ENCODE measurements at places on chromosomes 12 and 14.

- no peak for DNase-seq
Observed at GRCh38 chr14:36672095-36672494, 10.4 kb downstream of the PAX9 start.

GRCh38 chr12:106942775-106943174 lies 12.9 kb upstream of the TMEM263 start:
- no peak for DNase-seq

- DNase-seq, result no peak
Observed at GRCh38 chr14:76089575-76089974, 62.1 kb upstream of the GPATCH2L start.

DNA sequence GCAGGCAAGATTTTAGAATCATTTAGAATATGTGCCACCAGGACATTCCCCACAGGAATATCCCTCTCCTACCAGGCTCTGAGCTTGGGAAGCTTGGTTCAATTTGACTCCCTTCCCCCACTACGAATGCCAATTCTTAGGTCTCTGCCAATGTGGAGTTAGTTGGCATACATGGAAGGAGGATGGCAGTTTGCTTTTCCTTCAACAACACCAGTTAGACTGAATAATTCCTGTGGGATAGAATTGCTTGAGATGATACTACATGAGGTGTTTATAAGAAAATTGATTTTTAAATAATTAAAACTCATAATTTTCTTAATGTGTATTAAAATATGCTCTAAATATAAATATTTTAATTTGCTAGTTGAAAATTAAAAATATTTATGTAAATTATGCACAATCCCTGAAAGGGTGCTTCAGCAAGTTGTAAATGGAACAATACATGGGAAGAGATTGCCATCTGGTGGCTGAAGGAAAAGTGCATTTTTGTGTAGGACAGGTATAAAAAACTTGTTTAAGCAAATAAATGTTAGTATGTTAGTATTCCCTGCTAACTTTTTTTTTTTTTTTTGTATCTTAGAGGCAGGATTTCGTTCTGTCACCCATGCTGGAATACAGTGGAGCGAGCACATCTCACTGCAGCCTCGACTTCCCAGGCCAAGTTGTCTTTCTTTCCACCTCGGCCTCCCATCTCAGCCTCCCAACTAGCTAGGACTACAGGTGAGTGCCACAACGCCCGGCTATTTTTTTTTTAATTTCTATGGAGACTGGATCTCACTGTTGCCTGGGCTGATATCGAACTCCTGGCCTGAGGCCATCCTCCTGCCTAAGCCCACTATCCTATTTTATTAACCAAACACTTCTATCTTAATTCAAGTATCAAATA lies 25.8 kb upstream of the STRAP start:
- peak; percentile 73 for DNase-seq

- DNase-seq, result no peak
Observed at GRCh38 chr14:81591266-81591665, 57.6 kb upstream of the SEL1L start.

DNA sequence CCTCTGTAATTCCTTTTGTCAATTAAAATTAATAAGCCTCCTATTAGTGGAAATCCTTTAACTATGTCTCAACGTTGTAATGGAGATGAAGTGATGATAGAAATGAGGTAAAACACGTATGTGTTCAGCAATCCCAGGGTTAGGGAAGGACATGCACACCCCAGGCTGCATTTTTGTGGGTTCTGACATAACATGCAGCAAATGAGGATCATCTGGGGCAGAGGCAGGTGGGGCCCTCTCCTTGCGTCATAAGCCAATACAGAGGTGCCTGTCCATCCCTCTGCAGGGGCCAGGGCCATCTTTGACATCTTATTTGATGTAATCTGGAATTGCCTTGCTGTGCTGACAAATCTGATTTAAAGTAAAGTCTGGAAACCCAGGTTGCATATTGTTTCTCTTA lies 73.2 kb downstream of the MYRFL start:
- no peak for DNase-seq

DNA sequence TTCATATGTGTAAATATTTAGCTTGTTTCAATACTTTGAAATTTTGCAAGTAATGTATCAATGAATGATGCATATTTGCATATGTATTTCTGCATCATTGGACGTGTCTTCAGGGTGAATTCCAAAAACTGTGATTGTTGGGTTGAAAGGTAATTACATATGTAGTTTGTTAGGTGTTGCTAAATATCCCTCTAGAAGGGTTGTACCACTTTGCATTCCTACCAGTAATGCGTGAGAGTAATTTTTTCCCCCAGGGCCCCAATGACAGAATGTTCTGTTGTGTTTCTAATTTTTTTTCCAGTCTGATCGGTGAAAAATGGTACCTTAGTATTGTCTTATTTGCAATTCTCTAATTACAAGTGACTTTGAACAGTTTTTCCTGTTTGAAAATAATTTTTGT lies 408.9 kb downstream of the NAV3 start:
- DNase-seq, result no peak

GRCh38 chr14:23102801-23103200 lies 2.0 kb downstream of the CIROP start:
- no peak for DNase-seq

- DNase-seq, result no peak
Observed at GRCh38 chr14:91387169-91387835, 30.3 kb downstream of the CCDC88C start.

- DNase-seq, result no peak
Observed at GRCh38 chr12:42432517-42433140, 106.7 kb downstream of the PPHLN1 start.

DNA sequence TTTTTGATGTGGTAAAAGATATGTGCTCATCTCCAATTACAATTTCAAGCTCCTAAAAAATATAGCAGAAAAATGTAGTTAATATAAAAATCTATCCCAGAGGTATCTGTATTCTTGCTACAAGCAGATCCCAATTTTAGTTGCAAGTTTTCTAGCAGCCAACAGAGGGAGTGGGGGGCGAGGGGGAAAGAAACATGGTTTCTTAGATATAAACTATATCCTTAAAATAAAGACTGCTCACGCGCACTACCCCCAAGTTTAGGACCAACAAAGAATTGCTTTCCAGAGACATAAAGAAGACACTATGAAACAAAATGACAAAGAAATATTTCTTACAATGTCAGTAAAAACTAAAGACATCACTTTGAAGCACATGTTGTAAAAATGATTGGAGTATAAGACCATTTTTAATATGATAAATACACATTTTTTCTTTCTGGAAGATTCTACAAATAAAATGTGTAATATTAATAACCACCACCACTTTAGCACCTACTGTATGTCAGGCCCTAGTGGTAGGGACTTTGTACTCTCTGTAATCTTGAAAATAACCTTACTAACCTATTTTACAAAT lies 5.4 kb downstream of the MAGOHB start:
- no peak for DNase-seq

Data from CD4-positive, alpha-beta T cell treated with Interferon alpha-2 for 1 hour (primary cell).